ENCODE measurements at places on chromosomes 7 and 10. TPM values are rescaled to one million over a fixed set of nuclear protein-coding genes. Genes with fewer than 3 reads are reported as not detected.

Gene RAB11FIP2
- total RNA-seq, result 8.5 TPM

Gene SPACDR
- 1.5 TPM for total RNA-seq

Gene ESYT2
- total RNA-seq, result 216 TPM

Gene ALOX5
- 480 TPM for total RNA-seq

Gene AKR1D1
- total RNA-seq, result not detected

Data from Karpas-422 (cell line).